Kidney (tissue), 22 donors: ENCODE measurements at places on chromosomes 5 and 9. TPM values are rescaled to one million over a fixed set of nuclear protein-coding genes. Genes with fewer than 3 reads are reported as not detected.

PDZD2 gene
- total RNA-seq, result 14.8 TPM

FAM78A gene
- 6.1 TPM for total RNA-seq

F2RL2 gene
- 0.44 TPM for total RNA-seq

PCDHB11 gene
- 4.3 TPM for total RNA-seq

GRCh38 chr5:167725264-167725663, 566.2 kb upstream of the WWC1 start:
- DNase-seq, result no peak

DNA sequence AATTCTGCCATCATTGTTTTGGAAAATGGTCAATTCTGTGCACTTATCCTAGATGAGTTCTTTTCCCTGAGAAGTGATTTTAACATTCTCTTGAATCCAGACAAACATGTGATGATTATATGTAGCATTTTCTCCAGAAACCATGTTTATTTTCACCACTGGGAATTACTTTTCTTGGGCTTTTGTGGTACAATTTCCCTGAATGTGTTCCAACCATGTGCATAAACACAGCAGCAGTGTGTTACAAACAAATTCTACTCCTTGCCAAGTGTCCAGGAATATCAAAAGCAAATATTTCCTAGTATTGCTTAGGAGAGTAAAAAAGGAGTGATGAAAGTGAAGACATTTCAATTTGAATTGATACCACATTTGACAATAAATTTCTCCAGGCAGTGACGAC, 50.4 kb downstream of the NXNL2 start:
- DNase-seq, result no peak

- DNase-seq, result no peak
Observed at GRCh38 chr5:124572971-124573370, 173.5 kb downstream of the ZNF608 start.

DNA sequence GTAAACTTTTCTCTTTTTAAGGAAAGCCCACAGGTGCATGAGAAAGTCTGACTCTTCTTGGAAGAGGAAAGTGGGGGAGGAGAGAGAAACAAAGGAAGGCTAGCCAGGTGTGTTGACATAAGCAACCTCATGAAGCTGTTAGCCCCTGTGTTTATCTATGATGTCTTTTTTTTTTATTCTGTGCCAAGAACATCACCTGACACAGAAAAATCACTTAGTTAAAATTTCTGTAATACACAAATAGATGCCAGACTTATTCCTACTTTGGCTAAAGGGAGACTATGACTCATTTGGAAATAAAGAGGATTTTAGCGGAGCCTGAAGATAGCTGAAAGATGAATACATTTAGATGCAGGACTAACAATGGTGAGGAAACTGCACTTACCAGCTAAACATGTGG, 58.3 kb downstream of the BAAT start:
- DNase-seq, result no peak

- DNase-seq, result no peak
Observed at GRCh38 chr5:21154526-21154925, 1166.5 kb upstream of the CDH18 start.
